ENCODE measurements at places on chromosomes 11 and 22.
A peak's percentile ranks its signal among the peaks of the same experiment; 100 is the strongest.

DNA sequence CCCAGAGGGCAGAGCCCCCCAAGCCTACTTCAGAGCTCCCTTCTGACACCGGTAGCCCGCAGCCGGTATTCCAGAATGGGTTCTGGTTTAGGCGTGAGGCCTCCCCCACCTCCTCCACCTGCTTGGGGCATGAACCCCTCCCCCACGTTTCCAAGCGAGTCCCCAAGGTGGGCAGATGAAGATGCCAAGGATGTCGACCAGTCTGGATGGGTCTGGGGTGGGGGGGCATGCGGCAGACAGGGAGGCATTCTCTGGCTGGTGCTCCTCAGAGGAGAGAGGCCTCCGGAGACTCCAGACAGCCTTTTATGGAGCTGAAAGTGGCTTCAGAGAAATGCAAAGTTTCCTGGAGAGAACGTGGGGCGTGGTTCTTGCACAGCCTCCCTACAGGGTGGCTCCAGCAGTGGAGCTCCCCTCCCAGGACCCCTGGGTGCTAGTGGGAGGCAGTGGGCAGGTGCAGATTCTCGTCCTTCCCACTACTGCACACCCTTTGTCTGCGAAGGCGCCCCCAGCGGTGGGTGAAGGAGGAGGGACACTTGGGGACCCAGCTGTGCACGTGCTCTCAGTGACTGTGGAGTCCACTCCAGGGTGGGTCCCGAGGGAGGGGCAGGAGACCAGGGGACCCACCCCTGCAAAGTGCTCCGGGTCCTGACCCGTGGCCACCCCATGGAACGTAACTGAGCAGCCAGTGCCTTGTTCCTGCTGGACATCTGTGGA is 4.2 kb downstream of the CCND1 start:
- DNase-seq: no peak

DNA sequence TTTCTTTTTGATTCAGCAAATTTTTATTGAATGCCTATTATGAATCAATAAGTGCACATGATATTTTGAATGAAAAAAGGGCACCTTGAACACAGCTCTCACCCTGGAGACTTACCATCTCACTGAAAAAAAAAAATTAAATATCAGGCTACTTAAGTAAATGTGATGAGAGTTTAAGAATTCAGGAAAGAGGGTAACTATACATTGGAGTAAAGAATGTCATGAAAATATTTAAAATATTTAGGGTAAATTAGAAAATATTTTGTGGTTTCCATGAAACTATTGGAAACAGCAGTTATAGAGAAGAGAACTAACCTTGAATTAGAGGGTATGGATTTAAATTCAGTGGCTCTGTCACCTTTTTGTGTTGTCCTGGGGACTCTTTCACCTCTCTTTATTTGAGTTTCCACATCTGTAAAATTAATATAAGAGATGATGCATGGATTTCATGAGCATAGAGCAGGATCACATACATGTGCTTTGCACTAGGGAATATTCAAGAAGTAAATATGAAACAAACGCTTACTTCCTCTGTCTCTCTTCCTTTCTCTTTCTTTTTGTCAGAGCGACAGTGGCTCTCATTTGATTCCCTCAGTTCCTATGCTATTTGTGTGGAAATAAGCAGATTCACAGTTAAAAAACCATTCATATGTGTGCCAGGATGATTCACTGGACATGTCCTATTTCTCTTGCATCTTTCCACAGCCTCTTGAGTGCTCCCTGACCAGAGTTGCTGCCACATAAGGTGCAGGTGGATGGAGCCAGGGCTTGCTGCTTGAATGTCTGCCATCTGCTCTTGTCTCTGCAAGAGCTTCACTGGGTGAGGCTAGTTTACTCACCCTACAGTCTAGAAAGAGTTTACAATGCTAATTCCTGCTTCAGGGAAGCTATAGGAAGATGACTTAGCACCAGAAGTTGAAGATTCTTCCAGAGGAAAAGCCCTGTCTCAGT is 533.1 kb downstream of the ETS1 start:
- DNase-seq: no peak

GRCh38 chr11:3796801-3797328 is 489 bp downstream of the NUP98 start:
- DNase-seq: no peak

DNA sequence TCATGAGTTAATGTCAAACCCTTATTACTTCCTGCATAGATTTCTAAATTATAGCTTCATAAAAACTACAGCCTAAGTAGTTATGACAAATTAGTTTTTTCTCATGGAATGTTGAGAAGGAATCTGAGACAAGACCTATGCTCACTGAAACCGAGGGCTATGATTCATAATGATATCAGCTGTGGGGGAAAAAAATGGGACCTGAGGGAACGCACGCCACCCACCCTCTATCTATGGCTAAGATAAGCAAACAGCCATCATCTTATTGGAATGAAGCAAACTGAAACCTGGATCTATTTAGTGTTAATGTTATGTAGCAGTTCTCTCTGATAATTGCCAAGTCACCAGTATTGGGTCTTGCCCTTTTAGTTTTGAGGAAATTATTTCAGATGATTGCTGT is 906.9 kb upstream of the RAG2 start:
- DNase-seq: no peak

GRCh38 chr22:25122136-25122764 is 77.4 kb upstream of the CRYBB3 start:
- DNase-seq: no peak

DNA sequence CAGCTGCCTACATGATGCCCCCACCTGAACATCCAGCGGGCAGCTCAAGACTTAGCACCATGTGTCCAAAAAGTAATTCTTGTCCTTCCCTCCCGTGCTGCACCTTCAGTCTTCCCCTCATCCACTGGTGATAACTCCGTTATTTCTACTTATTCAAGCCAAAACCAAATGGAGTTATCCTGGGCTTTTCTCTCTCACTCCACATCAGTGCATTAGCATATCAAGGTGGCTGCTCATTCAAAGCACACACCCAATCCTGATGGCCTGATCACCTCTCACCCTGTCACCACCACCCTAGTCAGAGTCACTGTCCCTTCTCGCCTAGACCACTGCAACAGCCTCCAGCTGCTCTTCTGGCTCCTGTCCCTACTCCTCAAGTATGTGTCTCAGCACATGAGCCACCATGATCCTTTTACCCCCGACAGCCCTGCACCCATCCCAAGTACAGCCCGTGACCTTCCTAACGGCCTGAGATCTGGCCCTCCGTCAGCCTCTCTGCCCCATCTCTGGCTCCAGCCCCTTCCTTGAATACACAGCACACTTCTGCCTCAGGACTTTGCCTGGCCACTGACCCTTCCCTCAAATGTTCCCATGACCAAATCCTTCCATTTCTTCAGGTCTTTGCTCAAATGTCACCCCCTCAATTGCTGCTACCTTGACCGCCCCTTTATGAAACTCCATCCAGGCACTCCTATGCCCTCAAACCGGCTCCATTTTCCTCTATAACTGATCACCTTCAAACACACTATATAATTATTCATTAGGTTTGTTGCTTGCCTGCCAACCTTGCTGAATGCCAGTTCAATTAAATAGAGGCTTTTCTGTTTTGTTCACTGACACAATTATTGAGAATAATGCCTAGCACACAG is 19.7 kb upstream of the SLC25A1 start:
- no peak for DNase-seq

DNA sequence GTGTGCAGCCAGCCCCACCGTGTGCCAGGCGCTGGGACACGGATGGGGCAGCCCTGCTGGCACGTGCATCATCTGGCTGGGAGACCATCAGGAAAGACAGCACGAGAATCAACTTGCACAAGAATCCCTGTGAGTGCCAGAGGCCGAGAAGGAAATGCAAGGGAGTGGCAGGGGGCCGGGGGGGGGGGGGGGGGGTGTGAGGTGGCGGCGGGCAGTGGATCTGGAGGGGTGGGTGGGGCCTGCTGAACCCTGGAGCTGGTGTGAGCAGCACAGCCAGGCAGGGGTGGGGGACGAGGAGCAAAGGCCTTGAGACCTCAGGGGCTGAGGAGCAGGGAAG is 14.0 kb upstream of the FLRT1 start:
- no peak for DNase-seq

- no peak for DNase-seq
Observed at GRCh38 chr11:95108159-95108611, 18.5 kb downstream of the ENDOD1 start.

DNA sequence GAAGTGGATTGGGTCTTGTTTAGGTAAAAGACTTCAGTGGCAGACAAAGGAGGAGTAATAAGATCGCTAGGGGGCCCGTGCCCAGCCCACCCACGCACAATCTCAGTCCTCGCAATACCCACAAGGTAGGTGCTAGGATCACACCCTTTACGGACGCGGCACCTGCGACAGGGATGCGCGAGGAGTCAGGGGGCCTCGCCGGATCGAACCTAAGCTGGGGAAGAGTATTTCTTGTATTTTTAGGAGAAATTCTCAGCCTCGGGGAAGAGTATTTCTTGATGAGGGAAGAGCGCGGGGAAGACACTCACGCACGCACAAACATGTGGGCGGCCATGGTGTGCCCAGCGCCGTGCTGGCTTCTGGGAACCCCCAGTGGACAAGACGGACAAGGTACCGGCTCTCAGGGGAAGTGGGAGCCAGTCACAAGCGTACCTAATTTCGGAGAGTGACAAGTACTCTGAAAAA is 745 bp upstream of the FAM118A start:
- DNase-seq: no peak

- DNase-seq: peak; percentile 73
Observed at GRCh38 chr11:133156986-133157745, 375.1 kb downstream of the OPCML start.

DNA sequence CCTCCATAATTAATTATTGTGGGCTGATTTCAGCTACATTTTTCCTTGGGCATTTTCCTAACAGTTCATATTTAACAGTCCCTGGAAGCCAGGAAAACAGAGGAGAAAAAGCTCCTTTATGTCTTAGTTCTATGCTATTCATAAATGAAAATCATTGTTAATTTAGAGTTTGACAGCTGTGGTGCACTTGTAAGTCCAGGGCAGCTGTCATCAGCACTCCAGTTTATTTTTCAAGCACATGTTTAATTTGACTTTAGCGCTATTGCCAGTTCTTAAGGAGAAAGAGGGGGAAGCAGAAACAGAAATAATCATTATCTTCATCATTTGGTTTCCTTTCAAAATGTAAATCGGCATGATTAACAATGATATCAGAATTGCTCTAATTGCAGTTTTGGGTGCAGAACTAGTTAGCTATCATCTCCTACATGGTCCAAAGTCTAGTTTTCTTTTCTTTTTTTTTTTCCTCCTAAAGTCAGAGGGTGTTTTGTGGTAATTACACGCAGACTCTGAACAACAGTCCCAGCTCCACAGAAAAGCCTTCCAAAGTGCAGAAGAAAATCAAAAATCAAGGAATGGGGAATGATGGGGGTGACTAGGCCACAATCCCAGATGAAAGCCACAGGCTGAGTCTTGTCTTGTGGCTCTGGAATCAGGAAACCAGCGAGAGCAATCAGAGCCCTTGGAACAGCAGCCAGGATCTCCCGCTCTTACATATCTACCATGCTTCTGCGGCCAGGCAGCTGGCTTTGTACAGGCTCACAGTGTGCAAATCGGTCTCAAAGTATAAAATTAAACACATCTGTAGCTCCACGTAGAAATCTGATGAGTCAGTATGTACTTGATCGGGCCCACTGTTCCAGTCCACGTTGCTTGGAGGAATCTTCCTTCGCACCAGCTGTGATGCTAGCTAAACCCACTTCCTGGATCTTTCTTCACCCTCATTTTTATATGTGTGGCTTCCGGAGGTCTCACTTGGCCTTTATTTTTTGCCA is 91.9 kb downstream of the SPON1 start:
- no peak for DNase-seq

- no peak for DNase-seq
Observed at GRCh38 chr11:122360875-122361274, 244.9 kb upstream of the BLID start.

- no peak for DNase-seq
Observed at GRCh38 chr11:95531116-95531515, 258.5 kb downstream of the FAM76B start.

DNA sequence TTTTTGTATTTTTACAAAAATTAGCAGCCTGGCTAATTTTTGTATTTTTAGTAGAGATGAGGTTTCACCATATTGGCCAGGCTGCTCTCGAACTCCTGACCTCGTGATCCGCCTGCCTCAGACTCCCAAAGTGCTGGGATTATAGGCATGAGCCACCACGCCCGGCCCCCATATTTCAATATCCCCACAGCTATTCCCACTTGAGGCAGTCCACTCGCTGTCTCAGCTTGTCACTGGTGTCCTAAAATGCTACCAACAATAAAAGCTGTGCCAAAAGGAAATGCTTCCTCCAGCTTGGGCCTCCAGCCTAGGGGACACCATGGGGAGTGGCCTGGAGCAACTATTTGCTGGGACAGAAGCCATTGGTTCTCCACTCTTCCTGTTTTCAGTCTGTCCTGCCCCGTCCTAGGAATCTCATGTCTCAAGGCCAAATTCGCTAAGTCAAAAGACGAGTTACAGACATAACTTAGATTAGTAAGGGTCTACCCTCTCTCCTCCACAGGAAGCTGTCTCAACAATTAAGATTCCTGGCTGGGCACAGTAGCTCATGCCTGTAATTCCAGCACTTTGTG is 7.3 kb upstream of the SPINDOC start:
- DNase-seq: no peak

- DNase-seq: no peak
Observed at GRCh38 chr11:16049611-16050010, 306.7 kb downstream of the SOX6 start.

DNA sequence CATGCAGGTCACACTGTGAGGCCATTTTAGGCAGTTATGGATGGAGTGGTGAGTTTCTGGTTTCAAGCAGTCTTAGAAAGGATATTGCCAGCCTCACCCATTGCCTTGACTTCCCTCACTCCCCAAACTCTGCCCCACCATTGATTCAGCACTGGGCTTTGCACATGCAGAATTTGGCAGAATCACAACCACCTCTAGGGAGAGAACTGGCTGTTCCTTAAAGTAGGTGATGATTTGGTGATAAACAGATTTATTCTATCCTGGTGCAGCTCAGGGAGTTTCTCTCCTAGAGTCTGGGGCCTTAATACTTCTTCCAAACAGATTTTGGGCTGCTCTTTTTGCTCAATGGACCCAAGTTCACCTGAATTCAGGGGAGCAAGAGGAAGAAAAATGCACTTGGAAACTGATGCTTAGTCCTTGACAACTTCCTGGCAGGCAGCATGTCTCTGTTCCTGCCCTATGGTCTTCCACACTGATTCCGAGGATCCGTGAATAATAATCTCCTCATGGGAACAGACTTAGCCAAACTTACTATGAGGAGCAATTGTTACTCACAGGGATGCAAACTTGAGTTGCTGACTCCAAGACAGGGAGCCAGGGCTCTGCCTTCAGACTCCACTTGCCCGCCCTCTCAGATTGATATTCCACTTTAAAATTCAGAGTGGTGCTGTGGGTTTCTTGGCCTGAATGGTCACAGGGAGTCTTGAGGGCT is 129.7 kb upstream of the PARVA start:
- no peak for DNase-seq

GRCh38 chr11:111124724-111125123 is 120.8 kb upstream of the POU2AF2 start:
- DNase-seq: no peak

- DNase-seq: no peak
Observed at GRCh38 chr11:91804042-91804441, 420.6 kb upstream of the FAT3 start.

DNA sequence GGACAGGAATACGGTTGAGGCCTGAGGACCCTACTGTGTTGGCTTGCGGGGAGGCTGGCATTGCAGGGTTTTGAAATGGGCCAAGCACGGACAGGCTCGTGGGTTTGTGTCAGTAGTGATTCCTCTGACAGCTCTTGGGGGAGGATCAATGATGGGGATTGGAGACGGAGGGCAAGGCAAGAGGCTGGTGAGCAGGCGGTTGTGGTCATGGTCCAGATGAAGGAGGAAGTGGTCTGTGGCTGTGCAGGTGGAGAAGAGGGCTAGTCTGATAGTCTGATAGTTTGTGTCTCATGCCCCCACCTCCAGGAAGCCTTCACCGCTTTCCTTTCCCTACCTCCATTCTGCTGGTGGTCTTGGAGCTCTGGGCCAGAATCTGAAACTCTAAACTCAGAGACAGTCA is 3.0 kb downstream of the MAFF start:
- DNase-seq: no peak

Measured in CMK (cell line).